ENCODE measurements at places on chromosomes 7 and 10. TPM values are rescaled to one million over a fixed set of nuclear protein-coding genes. Genes with fewer than 3 reads are reported as not detected.
A peak's percentile ranks its signal among the peaks of the same experiment; 100 is the strongest.

Gene VWA2
- under 0.01 TPM for total RNA-seq

Gene STAMBPL1
- total RNA-seq: 41.3 TPM

GRCh38 chr10:22837351-22837750, 90.5 kb upstream of the ARMC3 start:
- no peak overlapping the region for H3K4me3 ChIP-seq
- no peaks in the 10 kb centered on the region for H3K27me3 ChIP-seq
- no peaks in the 10 kb centered on the region for H3K4me1 ChIP-seq
- no peak for DNase-seq
- no peak overlapping the region for H3K27ac ChIP-seq

Gene GIMAP1
- total RNA-seq: under 0.01 TPM

Gene FGFBP3
- 0.50 TPM for total RNA-seq

DNA sequence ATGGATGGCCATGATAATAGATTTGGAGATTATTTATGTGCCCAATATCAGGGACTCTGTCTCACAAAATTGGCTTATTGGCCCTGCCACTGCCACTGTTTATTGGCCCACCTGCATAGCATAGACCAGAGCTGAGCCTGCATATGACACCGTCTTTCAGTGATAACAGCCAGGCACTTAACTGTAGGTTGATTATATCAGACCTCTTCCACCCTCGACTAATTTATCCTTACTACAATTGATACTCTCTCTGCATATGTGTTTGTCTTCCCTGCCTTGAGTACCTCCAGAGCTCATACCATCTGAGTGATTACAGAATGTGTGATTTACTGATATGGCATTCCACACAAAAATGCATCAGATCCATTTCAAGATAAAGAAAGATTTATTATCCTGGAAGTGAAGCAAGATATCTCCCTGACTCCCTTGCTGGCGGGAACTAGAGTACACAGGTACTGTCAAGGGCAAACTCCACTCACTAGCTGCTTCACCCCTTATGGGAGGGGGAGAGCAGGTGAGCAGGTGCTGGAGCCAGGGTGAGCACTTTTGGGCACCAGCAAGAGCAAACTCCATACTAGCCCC, 13.1 kb upstream of the SAMD9L start:
- H3K4me1 ChIP-seq: no peaks in the 10 kb centered on the region
- H3K36me3 ChIP-seq: no peaks in the 10 kb centered on the region
- no peak overlapping the region for H3K4me3 ChIP-seq

Gene HIPK2
- 9.2 TPM for total RNA-seq

GRCh38 chr10:49157229-49157628, 23.4 kb upstream of the FAM170B start:
- DNase-seq: no peak
- H3K36me3 ChIP-seq: no peaks in the 10 kb centered on the region
- H3K4me3 ChIP-seq: no peak overlapping the region
- no peak overlapping the region for H3K27ac ChIP-seq
- H3K4me1 ChIP-seq: peaks cover 6% of the 10 kb centered on the region

Gene C10orf88
- 13.1 TPM for total RNA-seq

Gene ARHGAP21
- total RNA-seq: 173 TPM

Gene OR2A42
- total RNA-seq: not detected

DNA sequence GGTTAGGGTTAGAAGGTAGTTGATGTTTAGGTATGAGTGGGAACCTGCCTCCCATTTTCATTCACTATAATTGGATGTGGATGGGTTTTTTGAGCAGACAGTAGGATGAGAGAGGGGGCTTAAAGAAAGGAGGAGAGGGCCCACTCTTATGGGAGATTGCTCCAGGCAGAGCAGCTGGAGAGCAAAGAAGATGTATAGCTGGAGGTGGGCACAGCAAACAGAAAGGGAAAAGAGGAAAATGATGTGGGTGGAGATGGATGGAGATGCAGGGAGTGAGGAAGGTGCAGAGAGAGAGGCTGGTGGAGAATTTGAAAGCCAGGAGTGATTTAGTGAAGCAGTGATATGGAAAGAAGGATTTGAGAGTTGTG, 29.9 kb downstream of the LSMEM1 start:
- no peaks in the 10 kb centered on the region for H3K36me3 ChIP-seq
- no peak for DNase-seq
- no peak overlapping the region for H3K4me3 ChIP-seq
- H3K4me1 ChIP-seq: peaks cover 7% of the 10 kb centered on the region
- peaks cover 2% of the 10 kb centered on the region for H3K27me3 ChIP-seq

Gene NOM1
- total RNA-seq: 13.9 TPM

DNA sequence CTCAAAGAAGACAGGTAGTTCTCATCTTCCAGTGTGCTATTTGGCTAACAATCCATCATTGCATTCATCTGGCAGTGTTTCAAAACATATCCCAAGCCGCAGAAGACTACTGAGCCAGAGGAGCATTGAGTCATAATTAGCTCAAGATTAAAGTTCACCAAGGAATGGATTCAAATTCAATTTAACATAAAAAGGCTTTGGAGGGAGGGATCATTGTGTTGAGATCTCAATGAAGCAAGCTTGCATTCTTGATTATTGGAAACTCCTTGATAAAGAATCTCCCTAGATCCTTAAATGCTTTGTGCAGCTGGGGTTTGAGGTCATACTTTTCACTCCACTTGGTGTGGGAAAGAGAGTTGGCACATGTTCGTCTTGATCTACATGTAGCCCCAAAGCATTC, 142.8 kb upstream of the SEMA3A start:
- H3K27ac ChIP-seq: no peak overlapping the region
- H3K4me1 ChIP-seq: no peaks in the 10 kb centered on the region
- H3K36me3 ChIP-seq: no peaks in the 10 kb centered on the region

Gene ABHD11
- 7.1 TPM for total RNA-seq

Gene NOS3
- 0.50 TPM for total RNA-seq

DNA sequence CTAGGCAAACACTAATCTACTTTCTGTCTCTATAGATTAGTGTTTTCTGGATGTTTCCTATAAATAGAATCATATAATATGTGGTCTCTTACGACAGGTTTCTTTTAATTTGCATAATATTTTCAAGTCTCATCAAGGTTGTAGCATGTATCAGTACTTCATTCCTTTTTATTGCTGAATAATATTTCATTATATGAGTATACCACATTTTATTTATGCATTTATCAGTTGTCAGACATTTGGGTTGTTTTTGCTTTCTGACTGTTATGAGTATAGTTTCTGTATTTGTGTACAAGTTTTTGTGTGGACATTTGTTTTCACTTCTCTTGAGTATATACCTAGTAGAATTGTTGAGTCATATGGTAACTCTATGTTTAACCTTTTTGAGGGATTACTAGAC, 48.2 kb downstream of the SHOC2 start:
- no peaks in the 10 kb centered on the region for H3K27me3 ChIP-seq
- peaks cover 2% of the 10 kb centered on the region for H3K4me1 ChIP-seq
- H3K4me3 ChIP-seq: no peak overlapping the region
- H3K27ac ChIP-seq: no peak overlapping the region
- no peak for DNase-seq
- H3K36me3 ChIP-seq: no peaks in the 10 kb centered on the region

DNA sequence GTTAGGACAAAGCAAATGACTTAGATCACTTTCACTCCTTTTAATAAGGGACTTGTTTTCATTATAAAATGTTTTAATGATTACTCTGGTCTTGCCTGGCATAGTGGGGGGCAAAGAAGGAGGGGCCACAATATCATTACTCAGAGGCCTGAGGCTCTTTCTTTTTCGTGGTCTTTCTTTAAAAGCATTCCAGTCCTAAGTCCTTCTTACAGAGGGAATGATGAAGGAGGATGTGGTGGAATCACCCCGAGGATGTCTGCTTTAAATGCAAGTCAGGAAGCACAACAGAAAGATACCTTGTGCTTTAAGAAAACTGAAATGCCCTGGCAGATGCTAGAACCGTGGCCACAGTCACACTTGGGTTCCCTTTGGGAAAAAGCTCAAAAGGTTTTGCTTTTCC, 379.1 kb downstream of the INHBA start:
- H3K4me1 ChIP-seq: no peaks in the 10 kb centered on the region
- no peak overlapping the region for H3K4me3 ChIP-seq
- peak; percentile 43 for DNase-seq

Gene MRLN
- total RNA-seq: not detected

- no peak overlapping the region for H3K4me3 ChIP-seq
- no peak overlapping the region for H3K27ac ChIP-seq
- peaks cover 2% of the 10 kb centered on the region for H3K4me1 ChIP-seq
- no peaks in the 10 kb centered on the region for H3K36me3 ChIP-seq
- H3K27me3 ChIP-seq: no peaks in the 10 kb centered on the region
Observed at GRCh38 chr7:94313926-94314325, 80.8 kb upstream of the COL1A2 start.

DNA sequence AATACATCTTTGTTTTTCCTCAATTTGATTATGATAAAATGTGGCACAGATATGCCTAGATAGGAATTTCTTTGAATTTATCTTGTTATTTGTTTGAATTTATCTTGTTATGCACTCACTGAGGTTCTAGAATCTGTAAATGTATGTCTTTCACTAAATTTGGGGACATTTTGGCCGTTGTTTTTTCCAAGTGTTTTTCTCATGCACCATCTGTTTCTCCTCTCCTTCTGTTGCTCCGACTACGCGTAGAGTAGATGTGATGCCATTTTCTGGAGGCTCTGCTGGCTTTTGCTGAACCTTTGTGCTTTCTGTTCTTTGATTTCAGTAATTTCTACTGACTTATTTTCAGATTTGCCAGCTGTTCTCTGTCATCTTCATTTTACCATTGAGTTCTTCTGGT, 101.9 kb downstream of the INPP5A start:
- no peak overlapping the region for H3K4me3 ChIP-seq
- DNase-seq: no peak
- no peaks in the 10 kb centered on the region for H3K4me1 ChIP-seq
- no peaks in the 10 kb centered on the region for H3K27me3 ChIP-seq
- H3K27ac ChIP-seq: no peak overlapping the region

- H3K36me3 ChIP-seq: no peaks in the 10 kb centered on the region
- no peak overlapping the region for H3K27ac ChIP-seq
- H3K4me3 ChIP-seq: no peak overlapping the region
- DNase-seq: no peak
Observed at GRCh38 chr7:39745320-39745719, 121.9 kb downstream of the RALA start.

GRCh38 chr7:22319424-22320403, 37.2 kb downstream of the RAPGEF5 start:
- no peaks in the 10 kb centered on the region for H3K4me1 ChIP-seq
- H3K27ac ChIP-seq: no peak overlapping the region
- no peaks in the 10 kb centered on the region for H3K36me3 ChIP-seq

DNA sequence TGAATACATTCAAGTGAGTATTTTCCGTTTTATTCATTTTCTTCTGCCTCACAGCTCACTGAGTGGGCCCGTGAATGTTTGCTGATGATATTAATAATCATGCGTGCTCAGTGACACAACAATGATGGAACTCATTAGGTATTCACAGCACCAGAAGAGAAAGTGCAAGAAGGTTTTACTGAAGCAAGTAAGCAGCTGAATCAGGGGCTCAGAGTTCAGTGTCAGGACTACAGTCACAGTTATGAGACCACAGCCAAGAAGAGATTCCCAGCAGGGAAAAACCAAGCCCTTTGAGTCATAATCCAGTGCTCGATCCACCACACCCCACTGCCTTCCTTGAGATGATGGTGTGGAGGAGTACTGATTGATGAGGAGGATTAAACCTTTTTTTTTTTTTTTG, 247.4 kb downstream of the KIAA1217 start:
- H3K4me3 ChIP-seq: no peak overlapping the region

DNA sequence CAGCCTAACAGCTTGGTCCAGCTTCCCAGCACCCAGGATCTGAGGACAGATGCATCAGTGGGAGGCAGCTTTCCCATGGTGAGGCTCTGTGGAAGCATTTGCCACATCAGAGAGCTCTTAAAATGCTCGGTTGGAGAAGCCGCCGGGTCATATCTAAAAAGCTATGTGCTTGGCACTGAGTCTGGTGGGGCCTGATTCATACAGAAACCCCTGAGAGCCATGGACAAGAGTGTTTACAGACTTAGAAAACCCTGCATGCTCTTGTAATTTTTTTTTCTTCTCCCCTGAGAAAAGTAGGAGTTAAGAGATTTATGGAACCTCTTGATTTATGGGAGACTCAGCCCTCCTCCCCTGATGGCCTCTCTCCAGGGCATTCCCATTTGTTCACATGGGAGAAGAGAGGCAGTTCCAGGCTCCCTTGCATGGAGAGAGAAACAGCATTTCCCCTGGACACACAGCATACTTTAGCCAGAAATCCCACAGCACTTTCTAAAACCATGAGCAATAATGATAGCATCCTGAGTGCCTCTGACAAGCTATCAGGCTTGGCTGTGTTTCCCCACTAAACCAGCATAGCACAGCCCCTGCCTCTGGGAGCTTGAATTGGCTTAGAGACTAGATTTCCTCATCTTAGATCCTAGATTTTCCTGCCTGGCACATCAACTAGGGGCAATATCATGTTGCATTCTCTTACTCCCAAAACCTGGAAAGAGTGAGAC, 322.1 kb upstream of the AUTS2 start:
- no peaks in the 10 kb centered on the region for H3K36me3 ChIP-seq
- H3K27me3 ChIP-seq: no peaks in the 10 kb centered on the region
- H3K4me1 ChIP-seq: no peaks in the 10 kb centered on the region
- H3K27ac ChIP-seq: no peak overlapping the region
- peak; percentile 58 for DNase-seq

GRCh38 chr7:115178835-115179234, 256.9 kb downstream of the MDFIC start:
- no peaks in the 10 kb centered on the region for H3K27me3 ChIP-seq
- DNase-seq: no peak
- no peaks in the 10 kb centered on the region for H3K36me3 ChIP-seq
- H3K27ac ChIP-seq: no peak overlapping the region
- H3K4me3 ChIP-seq: no peak overlapping the region

- no peak overlapping the region for H3K27ac ChIP-seq
- no peaks in the 10 kb centered on the region for H3K27me3 ChIP-seq
- H3K4me3 ChIP-seq: no peak overlapping the region
Observed at GRCh38 chr7:84790882-84791281, 396.0 kb downstream of the SEMA3D start.

GRCh38 chr7:101156866-101157589, 2.8 kb downstream of the AP1S1 start:
- H3K4me3 ChIP-seq: no peak overlapping the region
- H3K27me3 ChIP-seq: no peaks in the 10 kb centered on the region
- no peak overlapping the region for H3K27ac ChIP-seq
- no peak for DNase-seq
- H3K4me1 ChIP-seq: peaks cover 7% of the 10 kb centered on the region
- H3K36me3 ChIP-seq: peaks cover 20% of the 10 kb centered on the region

- H3K27me3 ChIP-seq: no peaks in the 10 kb centered on the region
- no peaks in the 10 kb centered on the region for H3K4me1 ChIP-seq
- no peak overlapping the region for H3K4me3 ChIP-seq
- no peaks in the 10 kb centered on the region for H3K36me3 ChIP-seq
Observed at GRCh38 chr10:104415526-104416165, 62.0 kb downstream of the CFAP58 start.

Gene PNLIP
- total RNA-seq: not detected

Gene ASB10
- total RNA-seq: not detected

Gene PLXDC2
- 12.3 TPM for total RNA-seq

- H3K4me3 ChIP-seq: no peak overlapping the region
- H3K4me1 ChIP-seq: no peaks in the 10 kb centered on the region
- H3K27ac ChIP-seq: no peak overlapping the region
- H3K27me3 ChIP-seq: no peaks in the 10 kb centered on the region
- no peaks in the 10 kb centered on the region for H3K36me3 ChIP-seq
Observed at GRCh38 chr10:125983161-125983560, 86.8 kb downstream of the FANK1 start.

Gene ADCYAP1R1
- total RNA-seq: not detected

- no peaks in the 10 kb centered on the region for H3K27me3 ChIP-seq
- H3K27ac ChIP-seq: no peak overlapping the region
- H3K36me3 ChIP-seq: peaks cover 4% of the 10 kb centered on the region
- DNase-seq: no peak
- H3K4me3 ChIP-seq: no peak overlapping the region
Observed at GRCh38 chr7:36403452-36403851, 13.8 kb downstream of the ANLN start.

Measured in fibroblast of lung (primary cell).